Stimulated activated CD4-positive, alpha-beta T cell treated with anti-CD3 and anti-CD28 coated beads, Interleukin-12 subunit alpha, Interleukin-12 subunit beta, amount 100 ng/mL, for 24 hours (primary cell): ENCODE measurements at places on chromosomes 1 and 21.

- DNase-seq = no peak
Observed at GRCh38 chr1:160671603-160672517, 25.0 kb upstream of the SLAMF1 start.

DNA sequence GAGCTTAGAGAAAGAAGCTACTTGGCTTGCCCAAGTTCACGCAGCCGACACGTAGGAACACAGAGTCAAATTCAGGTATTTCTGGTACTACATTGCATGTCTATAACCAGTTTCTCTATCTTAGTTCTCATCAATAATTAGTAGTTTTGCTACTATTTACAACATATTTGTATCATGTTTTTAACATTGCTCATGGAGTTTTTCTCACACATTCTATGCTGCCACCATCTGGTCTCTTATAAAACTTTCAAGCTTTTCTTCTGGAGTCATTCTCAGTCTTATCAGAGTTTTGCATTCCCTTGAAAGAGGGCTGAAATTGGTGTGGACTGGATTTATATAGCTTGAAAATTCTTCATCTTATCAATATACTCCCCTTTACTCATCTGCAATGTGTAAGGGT, 118.8 kb upstream of the PALMD start:
- no peak for DNase-seq

DNA sequence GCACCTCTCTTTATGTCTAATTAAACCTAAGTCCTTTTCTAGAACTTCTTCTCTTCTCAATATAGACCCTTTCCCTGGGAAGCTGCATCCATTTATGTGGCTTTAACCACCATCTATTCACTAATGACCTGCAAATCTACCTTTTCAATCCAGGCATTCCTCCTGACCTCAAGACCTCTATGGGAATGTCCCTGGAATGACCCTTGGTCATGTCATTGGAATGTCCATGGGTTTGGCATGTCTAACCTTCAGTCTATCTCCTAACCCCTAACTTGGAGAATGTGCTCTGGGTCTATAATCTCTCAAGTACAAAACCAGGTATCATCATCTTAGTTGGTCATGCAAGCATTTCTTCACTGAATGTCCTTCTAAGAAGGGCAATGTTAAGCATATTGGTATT, 196.1 kb downstream of the KCNH1 start:
- DNase-seq = no peak

DNA sequence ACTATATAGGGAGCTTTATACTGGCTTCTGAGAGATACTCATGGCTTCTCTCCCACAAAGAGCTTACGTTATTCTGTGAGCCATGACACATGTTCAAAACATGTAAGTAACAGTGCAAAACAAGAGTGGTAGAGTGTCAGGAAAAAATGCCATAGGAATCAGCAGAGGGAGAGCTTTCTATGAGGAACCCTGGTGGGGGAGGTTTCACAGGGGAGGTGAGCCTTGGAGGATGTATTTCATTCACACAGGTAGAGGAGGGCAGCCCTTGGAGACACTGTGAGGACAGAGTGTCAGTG, 72.7 kb upstream of the LYST start:
- no peak for DNase-seq

- no peak for DNase-seq
Observed at GRCh38 chr1:20426371-20426770, 59.6 kb downstream of the CAMK2N1 start.

GRCh38 chr1:201311356-201312011, 28.2 kb downstream of the PKP1 start:
- DNase-seq = no peak

- no peak for DNase-seq
Observed at GRCh38 chr1:224718470-224719053, 102.4 kb downstream of the CNIH3 start.

GRCh38 chr1:243642936-243643335, 207.1 kb downstream of the AKT3 start:
- DNase-seq = no peak

- DNase-seq = no peak
Observed at GRCh38 chr1:899636-900317, 23.9 kb upstream of the SAMD11 start.

- no peak for DNase-seq
Observed at GRCh38 chr1:23908453-23909341, 4.5 kb downstream of the CNR2 start.

GRCh38 chr1:231376875-231377549, 38.9 kb downstream of the SPRTN start:
- peak; percentile 11 for DNase-seq

GRCh38 chr1:178609015-178609414, 96.1 kb downstream of the TEX35 start:
- DNase-seq = no peak

- no peak for DNase-seq
Observed at GRCh38 chr1:223001653-223002634, 141.1 kb downstream of the TLR5 start.

- DNase-seq = no peak
Observed at GRCh38 chr21:39670701-39671100, 58.0 kb downstream of the B3GALT5 start.

GRCh38 chr21:16195538-16195910, 465.7 kb downstream of the USP25 start:
- no peak for DNase-seq

DNA sequence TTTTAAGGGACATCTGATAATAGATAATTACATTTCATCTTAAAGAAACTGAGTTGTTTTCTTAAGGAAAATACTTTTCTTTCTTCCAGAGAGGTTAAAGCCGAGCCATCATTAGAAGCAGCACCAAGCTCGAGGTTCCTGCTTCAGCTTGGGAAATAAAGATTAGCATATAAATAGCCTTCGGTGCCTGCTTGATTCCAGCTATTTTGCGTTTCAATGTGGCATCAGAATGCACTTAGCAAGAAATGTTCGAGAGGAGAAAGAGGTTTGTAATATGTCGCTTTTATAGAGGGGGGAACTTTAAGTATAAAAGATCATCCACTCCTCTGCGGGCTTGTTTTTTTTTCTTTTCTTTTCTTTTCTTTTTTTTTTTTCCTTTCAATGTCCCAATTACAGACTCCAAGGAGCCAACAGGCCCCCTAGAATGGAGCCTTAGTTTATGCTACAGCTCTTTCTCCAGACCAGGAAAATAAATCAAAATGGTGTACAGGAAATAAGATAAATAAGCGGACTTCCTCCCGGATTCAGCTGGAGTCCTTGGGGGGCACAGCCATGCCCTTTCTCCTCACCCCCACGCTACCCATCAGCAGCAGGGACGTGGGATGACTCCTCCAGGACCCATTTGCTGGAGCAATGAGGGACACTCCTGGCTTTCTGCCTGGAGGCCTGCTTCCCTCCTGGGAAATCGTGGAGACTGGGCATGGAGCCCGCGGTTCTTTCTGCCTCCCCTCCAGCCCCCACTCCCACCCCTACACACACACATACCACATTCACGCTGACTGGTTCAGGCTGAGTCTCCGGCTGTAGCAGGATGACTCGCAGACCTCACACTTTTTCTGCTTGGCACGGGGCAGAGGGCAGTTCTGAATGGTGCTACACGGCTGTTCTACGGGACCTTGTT, 131.6 kb downstream of the RRAGC start:
- DNase-seq = no peak

DNA sequence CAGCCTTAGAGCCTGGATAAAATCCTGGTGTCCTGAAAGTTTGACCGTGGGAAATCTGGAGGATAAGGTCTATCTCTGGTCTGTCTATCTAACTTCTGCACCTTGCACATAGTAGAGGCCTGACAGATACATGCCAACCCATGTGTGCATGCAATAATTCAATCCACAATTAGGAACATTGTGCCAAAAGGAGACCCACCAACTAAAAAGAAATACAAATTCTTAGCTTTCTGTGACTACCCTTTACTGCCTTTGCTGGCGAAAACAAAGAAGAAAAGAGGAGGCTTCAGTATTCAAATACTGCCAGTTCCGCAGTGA, 381 bp upstream of the KLHL20 start:
- no peak for DNase-seq

GRCh38 chr1:109626682-109627408, 7.2 kb downstream of the AMPD2 start:
- no peak for DNase-seq

- no peak for DNase-seq
Observed at GRCh38 chr1:172287208-172287607, 133.3 kb upstream of the C1orf105 start.

DNA sequence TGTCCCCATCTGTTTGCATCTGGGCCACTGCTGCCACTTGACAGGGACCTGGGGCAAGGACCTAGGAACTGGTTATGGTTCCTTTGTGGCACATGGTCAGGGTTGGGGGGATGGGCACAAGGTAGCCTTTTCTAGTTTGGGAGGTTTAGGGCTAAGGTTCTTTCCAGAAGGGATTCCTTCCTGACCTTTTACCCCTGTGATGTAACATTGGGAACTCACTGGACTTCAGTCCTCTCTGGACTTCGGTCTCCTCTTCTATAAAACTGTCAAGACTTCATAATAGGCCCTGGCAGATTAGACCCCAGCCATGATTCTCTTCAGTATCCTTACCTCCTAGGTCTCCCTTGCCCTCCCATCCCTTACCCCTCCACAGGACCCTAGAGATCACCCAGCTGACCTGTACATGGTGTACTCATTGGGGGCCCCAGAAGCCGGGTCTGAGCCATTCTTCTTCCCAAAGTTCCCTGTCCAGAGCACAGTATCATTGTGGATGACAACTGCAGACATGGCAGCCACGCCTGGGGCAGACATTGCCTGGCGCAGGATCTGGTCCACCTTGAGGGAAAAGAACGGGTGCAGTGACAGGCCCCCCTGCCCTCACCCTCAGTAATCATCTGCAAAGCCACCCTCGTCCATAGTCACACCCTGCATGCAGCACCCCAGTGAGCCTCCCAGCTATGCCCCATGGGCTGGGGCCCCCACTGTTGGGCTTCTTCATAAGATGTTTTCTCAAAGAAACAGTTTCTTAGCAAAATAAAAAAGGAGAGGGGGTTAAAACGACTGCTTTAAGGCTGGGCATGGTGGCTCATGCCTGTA, 12.9 kb downstream of the LACTBL1 start:
- DNase-seq = no peak

DNA sequence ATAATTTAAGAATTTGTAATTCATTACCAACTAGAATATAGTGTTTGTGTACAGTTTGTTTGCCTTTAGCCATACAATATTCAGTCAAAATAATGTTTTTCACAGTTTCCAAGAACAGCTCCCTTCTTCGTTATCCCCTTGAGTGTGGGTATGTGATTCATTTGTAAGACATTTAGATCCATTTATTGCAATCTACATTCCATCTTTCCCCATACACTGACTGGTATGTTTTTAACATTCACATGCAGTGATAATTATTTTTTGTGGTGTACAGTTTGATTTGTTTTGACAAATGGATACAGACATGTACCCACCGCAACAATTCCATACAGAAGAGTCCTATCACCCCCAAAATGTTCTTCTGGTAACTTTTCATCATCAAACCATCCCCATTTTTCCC, 589.1 kb upstream of the ADAMTS5 start:
- DNase-seq = no peak

- DNase-seq = no peak
Observed at GRCh38 chr1:173113015-173113741, 62.4 kb upstream of the TNFSF18 start.

DNA sequence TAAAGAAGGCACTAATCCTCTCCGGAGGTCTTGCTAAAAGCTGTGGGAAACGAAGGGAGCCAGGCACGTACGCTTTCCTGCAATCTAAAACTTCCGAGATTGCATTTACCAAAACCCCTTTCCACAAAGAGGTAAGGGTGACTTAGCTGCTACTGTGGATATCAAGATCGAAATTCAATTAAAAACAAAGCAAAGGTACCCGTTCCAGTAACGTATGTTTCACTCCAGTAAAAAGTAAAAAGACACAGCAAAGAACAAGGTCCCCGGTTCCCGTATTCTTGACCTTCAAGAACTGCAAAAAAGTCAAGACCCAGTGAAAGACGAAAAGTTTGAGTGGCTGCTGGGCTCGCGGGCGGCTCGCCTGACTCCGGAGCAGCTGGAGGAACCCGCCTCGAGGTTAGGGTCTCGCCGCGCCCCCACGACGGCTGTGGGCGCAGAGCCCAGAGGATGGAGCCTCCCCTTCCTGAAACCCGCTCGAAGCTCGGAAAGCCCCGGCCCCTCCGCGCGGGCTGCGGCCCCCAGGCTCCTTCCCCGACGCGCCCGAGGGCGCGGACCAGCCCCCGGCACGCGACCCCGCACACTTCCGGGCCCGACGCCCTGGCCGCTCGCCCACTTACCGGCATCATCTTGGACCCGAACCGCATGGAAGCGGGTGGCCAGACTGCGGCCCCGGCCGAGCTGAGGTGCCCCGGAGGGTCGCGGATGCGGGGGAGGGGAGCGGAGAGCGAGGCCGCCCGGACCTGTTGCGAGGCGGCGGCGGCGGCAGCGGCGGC, 524 bp downstream of the TP53BP2 start:
- DNase-seq = peak; percentile 28

DNA sequence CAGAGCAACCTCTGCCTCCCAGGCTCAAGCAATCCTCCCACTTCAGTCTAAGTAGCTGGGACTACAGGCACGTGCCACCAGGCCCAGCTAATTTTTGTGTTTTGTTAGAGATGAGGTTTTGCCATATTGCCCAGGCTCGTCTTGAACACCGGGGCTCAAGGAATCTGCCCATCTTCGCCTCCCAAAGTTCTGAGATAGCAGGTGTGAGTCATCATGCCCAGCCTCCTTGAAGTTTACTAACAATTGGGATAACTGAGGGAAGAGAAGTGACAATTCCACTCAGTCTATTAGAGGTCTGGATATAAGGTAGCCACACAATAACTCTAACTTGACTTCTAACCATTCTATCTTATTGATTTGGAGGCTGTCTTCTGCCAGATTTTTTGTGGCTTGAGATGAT, 6.3 kb upstream of the RCC1 start:
- no peak for DNase-seq

DNA sequence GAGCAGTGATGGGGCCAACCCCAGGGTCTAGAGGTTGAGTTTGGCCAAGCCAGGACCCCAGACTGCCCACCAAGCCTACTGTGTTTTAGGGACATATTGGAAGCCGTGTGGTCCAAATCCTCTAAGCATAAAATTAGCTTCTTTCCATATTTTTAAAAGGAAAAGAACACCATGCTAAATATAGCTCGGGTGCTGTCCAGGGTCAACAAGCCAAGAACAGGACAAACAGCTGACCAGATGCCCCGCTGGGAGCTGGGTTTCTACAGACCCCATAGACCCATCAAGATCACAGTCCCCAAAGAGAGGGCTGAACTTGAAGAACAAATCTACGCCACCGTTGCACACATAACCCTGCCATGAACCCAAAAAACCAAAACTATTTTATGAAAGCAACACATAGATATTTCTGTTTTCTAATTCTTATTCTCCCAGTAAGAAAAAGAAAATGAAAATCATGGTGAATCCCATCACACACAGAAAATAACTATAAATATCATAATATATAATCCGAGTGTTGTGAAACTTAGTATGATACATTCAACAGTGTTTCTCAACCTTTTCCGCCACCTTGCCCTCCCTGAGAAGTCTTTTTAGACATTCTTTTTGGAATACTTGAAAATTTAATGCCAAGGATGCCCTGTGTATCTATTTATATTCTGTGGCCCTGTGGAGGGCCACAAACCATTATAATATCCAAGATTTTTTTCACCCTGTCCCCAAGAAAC, 36.2 kb upstream of the FHAD1 start:
- no peak for DNase-seq
